ENCODE measurements at places on chromosomes 11 and 22.

DNA sequence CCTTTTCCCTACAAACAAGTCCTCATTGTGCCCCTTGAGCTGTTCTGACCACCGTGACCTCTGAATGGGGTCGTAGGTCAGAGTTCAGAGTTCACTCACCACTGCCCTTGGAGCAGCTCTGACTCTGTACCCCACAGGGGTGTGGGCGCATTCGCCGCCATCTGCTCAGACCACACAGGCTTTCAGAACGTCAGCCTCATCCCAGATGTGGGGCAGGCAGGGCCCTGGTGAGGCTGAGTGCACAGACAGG is 14.8 kb upstream of the MUC5B start:
- no peak for DNase-seq

DNA sequence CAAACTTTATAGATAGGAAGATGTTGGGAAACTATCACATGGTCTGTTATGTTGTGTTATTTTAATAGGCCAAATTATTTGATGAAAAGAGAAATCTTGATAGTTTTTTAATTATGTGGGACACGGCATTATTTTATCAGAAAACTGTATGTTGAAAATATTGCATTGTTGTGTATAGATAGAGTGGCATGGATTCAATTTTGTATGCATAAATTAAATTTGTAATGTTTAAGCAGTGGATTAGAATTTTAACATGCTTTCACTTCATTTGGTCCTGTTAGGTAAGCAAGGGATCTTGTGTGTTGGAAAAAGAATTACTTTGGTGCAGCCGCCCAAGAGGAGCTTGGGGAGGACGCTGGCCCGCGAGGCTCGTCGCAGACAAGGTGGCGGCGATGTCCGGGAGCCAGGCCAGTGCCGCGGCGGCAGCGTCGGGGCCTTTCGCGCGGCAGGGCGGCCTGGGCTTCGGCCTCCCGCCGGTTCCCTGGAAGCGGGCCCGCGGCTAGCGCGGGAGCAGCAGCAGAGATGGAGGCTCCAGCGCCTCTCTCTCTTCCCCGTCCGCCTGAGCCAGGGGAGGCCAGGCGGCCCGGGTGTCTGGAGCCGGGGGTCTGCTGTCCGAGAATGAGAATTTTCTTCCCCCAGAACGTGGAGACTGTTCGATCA is 82.7 kb downstream of the GGT1 start:
- DNase-seq, result peak; percentile 85

DNA sequence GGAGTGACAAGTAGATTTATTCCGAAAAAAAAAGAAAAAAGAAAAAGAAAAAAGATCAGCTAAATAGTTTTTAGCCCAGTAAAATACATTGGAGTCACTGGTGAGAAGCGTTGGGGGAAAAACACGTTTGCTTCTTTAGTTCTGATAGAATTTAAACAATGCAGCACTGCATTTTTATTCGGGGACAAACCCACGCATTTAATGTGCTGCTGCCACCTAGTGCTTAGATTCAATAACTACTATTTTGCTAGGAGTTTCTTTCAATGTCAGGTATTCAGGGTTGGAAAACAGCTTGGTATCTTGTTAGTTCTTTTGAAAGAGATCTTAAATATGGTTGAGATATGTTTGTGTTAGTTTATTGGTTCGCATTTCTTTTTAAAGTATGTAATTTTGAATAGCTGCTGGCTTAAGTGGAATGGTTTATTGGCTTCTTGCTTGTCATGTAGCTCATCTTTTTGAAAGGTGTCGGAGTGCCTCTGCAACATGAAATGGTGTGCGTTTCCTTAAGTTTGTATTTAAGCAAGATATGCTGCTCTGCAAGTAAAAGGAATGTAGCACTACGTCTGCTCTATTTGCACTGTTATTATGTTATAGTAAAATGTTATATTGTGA is 41.9 kb downstream of the SVIP start:
- DNase-seq, result no peak

GRCh38 chr11:90251599-90251998 is 28.8 kb upstream of the CHORDC1 start:
- DNase-seq, result no peak

DNA sequence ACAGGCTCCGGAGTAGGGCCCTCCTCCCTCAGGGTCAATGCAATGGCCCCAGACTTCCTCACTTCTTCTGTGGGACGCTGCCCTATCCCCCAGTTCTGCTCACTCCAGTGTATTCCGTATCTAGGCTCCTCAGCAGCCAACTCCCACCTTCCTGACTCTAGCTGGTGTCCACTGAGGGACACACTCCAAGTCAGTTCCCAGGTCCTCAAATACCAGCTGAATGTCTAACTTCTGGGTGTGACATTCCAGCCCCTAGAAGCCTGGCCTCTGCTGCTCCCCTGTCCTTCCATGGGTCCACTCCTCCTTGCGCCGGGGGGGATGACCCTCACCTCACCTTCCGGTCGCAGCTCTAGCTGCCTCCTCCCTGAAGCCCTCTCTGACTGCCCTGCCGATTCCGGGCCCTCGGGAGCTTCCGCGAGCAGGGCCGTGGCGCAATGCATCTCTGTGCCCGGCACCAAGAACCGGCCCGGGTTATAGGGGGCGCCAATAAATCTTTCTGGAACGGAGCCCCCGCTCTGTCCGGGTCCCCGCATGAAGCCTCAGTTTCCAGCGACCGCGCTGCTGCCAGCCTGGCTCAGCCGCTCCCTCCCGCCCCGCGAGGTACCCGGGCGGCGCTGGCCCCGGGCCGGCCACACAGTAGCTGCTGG is 15.4 kb downstream of the BAD start:
- no peak for DNase-seq

DNA sequence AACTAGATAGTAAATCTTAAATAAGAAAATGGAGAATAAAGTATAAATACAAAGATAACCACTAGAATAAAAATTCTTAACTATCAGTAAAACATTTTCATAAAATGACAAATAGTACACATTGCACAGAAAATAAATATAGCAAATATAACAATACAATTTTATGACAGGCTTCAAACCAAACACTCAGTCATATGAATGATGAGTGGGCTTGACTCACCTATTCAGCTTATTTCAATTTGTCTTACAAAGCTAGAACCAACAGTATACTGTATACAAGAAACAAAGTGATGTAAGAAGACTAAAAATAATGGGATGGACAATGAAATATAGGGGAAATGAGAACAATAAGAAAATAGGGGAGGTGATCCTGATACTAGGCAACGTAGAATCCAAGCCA is 141.2 kb downstream of the CWF19L2 start:
- DNase-seq, result no peak

- DNase-seq, result no peak
Measured at GRCh38 chr11:18455686-18456372, at the start of gene LDHAL6A. TSS of gene LDHAL6A (plus strand) at chr11:18455856. CDS start at chr11:18456681, 825 bp downstream.

DNA sequence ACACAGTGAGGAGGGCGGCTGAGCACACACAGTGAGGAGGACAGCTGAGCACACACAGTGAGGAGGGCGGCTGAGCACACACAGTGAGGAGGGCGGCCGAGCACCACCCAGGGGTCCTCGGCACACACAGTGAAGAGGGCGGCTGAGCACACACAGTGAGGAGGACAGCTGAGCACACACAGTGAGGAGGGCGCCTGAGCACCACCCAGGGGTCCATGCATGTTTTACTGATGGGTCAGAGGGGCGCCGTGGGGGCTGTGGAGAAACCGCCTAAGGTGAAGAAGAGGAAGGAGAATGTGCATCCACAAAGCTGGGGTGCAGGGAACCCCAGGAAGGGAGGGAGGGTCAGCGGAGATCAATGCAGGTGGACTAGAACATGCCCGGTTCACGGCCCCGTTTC is 461.8 kb downstream of the BRD1 start:
- DNase-seq, result no peak

DNA sequence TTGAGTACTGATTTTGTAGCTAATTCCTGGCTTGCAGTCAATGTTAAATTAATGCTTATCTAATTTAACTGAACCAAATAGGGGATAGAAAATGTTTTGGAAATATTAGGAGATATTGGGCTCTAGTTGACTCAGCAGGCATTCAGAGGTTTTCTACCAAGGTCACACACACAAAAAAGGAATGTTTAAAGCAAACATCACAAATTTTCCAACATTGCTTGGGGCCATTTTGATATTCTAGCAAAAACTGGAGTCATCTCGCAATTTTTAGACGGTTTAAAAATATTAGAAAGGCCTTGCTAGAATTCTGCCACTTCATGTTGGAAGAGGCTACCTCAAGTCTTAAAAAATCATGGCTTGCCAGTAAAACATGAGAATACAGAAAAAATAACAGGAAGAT is 2082.1 kb upstream of the RAG2 start:
- no peak for DNase-seq

- no peak for DNase-seq
Measured at GRCh38 chr11:56855217-56855616, 106.7 kb upstream of the OR9G4 start.

DNA sequence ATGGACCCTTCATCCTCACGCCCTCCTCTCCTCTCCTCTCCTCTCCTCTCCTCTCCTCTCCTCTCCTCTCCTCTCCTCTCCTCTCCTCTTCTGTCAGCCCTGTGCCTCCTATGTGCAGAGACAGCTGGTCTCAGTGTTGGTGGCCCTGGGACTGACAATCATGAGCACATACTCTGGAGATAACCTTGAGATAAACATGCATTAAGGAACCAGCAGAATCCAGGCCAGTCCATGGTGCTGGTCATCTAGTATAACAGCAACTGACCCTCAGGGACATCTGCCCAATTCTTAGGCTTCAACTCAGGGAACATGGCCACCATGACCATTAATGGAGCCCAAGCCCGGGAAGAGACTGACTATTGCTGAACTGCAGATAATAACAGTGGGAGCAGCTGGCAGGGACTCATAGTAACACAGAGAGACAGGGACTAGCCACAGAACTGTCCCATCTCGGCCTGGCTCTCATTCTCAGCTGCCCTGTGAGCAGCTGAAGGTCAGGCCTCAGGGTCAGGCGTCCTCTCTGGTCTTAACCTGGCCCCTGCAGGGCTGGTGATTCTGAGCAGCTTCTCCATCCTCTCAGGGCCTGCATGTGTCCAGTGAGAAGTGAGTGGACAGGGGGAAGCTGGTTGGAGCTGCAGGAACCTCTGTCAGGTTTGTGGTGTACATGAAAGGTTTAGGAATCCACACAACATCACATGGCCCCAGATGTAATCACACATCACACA is 45.4 kb downstream of the GGTLC2 start:
- no peak for DNase-seq

DNA sequence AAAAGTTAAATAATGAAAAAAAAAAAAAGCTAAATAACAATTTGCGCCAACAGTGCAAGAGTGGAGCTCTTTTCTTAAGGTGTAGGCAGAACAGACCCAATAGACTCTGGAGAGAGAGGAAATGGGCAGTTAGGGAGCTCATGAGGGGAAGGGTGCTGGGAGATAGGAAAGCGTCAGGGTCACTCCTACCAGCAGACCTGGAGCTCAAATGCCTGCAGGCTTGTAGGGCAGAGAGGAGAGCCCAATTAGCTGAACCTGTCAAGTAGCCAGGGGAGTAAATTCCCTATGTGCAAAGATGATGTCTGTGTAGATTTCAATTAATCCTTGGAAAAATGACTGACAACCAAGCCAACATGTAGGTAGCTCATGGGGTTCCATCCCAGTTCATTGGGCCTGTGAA is 73.0 kb downstream of the RAB30 start:
- DNase-seq, result no peak

DNA sequence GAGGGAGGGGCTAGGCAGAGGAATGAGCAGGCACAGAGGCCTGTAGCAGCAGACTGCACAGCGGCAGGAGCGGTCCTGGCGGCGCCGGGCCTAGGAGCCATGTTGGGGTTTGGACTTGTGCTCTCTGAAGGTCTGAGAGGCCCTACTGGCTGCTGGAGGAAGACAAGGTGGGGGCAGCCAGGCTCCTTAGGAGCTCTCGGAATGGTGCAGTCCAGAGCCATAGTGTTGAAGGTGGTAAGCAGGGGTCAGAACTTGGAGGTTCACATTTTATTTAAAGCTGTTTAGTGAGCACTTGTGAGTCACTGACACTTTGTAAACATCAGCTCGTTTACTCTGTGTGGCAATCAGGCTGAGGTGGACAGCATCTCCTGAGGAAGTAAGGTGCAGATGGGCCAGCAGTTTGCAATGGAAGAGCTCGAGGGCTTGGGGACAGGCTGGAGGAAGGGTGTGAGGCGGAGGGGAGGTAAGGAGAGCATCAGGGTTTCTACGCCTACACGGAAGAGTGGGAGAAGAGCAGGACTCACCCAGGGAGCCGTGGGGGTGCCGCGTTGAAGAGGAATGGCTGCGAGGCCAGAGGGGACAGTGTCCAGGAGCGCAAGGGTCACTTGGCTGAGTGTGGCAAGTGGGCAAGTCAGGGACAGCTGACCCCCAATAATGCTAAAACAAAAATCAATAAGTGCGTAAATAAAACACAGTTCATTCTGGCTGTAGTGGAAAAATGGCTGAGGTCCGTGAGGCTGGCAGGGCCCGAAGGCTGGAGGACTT is 10.0 kb upstream of the TMEM191C start:
- peak; percentile 70 for DNase-seq

- DNase-seq, result peak; percentile 17
Measured at GRCh38 chr11:120133216-120134105, 4.5 kb downstream of the TRIM29 start.

GRCh38 chr22:32574958-32575910 is 100.6 kb downstream of the FBXO7 start:
- no peak for DNase-seq

DNA sequence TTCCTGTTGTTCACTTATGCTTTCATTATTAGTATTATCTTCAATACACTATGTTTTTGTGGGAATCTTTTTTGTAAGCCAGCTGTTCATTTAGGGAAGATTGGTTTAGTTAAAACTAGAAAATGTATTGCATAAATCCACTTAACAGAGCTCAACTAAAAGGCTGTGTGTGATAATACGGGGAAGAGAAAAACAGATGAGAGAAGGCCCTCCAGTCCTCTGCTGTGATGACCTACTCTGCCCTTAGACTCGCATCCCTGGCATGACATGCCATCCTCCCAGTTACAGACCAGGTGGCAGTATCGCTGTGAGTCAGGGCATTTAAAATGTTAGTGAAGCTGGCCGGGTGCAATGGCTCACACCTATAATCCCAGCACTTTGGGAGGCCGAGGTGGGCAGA is 173.4 kb upstream of the TTC12 start:
- DNase-seq, result no peak

- no peak for DNase-seq
Measured at GRCh38 chr22:37884420-37884819, 21.7 kb upstream of the MICALL1 start.

- DNase-seq, result no peak
Measured at GRCh38 chr22:48840112-48840949, 987.3 kb downstream of the BRD1 start.

- DNase-seq, result no peak
Measured at GRCh38 chr11:119125821-119126220, 4.4 kb downstream of the HINFP start.

DNA sequence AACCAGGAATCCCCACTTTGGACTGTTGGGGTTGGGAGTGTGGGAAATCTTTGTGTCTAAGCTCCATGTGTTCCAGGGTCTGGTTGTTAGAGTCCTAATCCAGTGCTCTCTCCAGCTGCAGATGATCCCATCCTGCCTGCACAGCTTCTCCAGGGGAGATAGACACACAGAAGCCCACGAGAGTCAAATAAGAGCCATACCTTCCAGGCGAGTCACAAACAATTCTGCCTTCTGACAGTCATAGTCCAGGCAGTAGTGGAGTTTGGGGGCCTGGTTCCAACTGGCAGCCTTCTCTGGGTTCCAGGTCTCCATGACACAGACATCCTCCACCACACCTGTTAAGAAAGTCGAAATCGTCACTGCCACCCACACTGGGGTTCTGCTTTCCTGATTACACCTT is 32.1 kb downstream of the SYT13 start:
- no peak for DNase-seq
